ENCODE measurements at places on chromosomes 1 and 21.
A peak's percentile ranks its signal among the peaks of the same experiment; 100 is the strongest.

- no peak for DNase-seq
Measured at GRCh38 chr1:56187405-56187804, 392.0 kb downstream of the PLPP3 start.

DNA sequence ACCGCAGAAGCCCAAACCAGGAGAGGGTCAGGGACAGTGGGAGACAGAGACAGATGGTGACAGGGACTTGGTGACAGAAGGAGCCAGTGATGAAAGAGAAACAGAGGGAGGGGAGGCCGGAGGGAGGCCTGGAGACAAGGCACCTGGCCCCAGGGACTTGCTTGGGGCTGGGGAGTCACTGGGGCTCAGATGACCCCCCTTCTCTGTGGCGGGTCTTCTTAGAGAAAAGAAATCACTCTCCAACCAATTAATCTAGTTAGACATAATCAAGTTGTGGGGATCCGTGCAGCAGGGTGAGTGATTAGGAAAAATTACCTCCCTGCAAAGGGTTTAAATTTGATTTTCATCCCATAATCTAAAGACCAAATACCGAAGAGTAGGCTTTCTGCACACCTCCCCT lies 519.8 kb downstream of the PTPRU start:
- no peak for DNase-seq

- no peak for DNase-seq
Measured at GRCh38 chr1:94079080-94079940, 41.6 kb downstream of the ABCA4 start.

DNA sequence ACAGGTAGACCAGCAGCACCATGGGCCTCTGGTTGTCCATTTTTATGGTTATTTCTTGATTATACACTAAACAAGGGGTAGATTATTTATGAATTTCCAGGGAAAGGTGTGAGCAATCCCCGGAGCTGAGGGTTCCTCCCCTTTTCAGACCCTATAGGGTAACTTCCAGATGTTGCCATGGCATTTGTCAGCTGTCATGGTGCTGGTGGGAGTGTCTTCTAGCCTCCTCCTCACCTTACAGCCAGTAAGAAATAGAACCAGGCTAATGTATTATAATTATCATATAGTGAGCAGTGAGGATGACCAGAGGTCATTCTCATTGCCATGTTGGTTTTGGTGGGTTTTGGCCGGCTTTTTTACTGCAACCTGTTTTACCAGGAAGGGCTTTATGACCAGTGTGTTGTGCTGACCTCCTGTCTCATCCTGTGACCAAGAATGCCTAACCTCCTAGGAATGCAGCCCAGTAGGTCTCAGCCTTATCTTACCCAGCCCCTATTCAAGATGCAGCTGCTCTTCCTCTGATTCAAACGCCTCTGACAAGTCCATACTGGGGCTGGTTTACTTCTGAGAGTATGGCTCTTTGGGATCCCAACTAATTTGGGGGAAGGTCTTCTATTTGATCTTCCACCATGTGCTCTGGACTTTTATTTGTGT lies 13.5 kb upstream of the TINAGL1 start:
- no peak for DNase-seq

DNA sequence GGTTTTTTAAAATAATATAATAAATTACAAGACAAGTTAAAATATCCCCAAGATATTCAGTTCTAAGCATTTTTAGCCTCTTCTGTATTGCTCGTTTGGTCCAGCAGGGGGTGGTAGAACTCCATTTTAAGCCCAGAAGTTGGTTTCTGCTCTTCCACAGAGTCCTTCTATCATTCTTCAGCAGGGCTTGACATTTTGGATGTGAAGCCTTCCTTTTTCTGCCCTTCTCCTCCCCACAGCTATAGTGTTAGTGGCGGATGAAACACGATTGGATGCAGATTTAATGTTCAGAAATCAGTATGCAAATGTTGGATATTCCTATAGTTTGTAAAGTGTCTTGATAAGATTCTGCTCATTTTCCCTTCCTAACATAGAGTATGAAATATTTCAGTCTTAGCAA lies 1.4 kb downstream of the NCAM2 start:
- peak; percentile 56 for DNase-seq

DNA sequence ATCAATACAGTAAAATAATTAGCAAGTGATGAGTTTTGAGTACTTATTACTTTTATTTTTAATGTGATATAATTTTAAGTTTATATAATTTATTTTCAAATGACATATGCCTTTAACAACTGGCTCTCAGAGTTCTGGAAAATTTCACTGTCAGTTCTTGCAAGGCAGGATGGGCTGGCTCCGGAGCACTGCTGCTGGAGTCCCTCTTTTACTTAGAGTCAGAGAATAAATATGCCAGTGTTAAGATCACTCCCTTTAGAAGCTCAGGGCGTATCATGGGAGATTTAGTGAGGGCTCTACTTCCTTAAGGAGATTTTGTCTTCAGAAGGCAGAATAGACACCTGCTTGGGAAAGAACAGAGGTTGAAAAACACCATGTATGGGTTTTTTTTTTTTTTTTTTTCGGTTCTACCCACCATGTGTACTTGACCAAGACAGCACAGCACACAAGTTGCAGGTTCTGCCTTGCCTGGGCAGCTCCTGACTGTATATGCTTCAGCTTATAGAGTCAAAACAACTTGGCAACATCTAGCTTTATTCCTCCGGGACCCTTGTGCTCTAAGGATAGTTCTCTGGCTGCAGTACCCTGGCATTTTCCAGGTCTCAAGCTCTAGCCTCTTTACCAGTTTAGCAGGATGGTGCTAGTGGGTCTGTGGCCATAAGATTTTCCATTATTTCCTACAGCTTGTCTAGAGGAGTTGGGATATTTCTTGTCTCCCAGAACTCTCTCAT lies 29.7 kb upstream of the FMOD start:
- no peak for DNase-seq

GRCh38 chr1:34779526-34779925 lies 1.5 kb upstream of the GJB3 start:
- no peak for DNase-seq

DNA sequence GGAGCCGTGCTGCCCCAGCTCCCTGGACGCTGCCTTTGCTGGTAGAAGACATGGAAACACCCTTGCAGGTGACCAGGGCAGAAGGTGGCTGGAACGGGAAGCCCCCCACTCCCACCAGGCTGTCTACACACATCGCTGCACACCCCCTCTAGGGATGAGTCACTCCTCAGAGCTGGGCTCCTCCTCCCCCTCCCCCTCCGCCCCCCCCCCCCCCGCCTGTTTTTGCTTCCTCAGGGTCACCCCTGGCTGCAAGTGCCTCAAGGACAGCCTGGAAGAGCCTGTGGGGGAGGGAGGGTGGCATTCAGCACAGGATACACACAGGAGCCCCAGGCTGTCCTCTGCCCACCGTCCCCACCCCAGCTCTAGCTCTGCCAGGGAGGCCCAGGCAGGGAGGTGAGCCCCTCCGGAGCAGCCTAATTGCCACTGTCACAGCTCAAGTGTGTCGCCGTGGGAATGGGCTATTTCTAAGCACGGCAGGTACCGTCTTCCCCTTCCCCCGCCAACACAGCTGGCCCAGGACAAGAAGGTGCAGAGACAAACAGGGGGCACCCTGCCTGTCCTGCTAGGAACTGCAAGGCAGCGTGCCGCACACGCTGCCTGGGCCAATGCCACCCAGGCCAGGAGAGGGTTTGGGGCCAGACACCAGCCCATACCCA lies 2.5 kb downstream of the FNDC10 start:
- DNase-seq: no peak

- no peak for DNase-seq
Measured at GRCh38 chr1:21813542-21813941, 1.5 kb downstream of the LDLRAD2 start.

GRCh38 chr1:33762962-33763361 lies 100.9 kb upstream of the HMGB4 start:
- no peak for DNase-seq

DNA sequence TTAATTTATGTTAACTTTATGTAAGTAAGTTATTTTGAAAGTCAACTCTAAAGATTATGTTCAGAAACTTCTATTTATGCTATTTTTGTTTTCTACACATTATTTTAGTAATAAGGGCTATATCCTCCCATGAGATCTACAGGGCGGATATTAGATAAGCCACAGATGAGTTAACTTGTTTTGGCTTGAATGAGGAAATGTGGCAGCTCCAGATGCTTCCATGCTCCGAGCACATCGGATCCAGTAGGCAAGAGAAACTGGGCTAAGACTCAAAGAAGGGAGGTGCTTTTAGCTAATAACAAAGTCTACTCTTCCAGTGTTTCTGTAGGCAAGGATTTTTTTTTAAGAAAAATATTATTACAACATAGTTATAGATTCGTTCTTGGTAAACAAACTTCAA lies 20.0 kb upstream of the LAMC1 start:
- no peak for DNase-seq

- no peak for DNase-seq
Measured at GRCh38 chr1:2829846-2830615, 28.5 kb upstream of the TTC34 start.

GRCh38 chr21:44368711-44369446 lies 15.5 kb downstream of the TRPM2 start:
- DNase-seq: peak; percentile 64

GRCh38 chr1:5955479-5955977 lies 36.7 kb downstream of the NPHP4 start:
- peak; percentile 56 for DNase-seq

DNA sequence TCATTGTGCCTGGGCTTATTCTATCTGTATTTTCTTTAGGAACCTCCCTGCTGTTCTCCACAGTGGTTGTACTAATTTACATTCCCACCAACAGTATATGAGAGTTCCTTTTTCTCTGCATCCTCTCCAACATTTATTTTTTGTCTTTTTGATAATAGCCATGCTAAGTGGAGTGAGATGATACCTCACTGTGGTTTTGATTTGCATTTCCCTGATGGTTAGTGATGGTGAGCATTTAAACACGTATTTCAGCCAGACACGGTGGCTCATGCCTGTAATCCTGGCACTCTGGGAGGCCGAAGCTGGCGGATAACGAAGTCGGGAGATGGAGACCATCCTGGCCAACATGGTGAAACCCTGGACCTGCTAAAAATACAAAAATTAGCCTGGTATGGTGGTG lies 57.9 kb downstream of the SLAMF6 start:
- DNase-seq: no peak

DNA sequence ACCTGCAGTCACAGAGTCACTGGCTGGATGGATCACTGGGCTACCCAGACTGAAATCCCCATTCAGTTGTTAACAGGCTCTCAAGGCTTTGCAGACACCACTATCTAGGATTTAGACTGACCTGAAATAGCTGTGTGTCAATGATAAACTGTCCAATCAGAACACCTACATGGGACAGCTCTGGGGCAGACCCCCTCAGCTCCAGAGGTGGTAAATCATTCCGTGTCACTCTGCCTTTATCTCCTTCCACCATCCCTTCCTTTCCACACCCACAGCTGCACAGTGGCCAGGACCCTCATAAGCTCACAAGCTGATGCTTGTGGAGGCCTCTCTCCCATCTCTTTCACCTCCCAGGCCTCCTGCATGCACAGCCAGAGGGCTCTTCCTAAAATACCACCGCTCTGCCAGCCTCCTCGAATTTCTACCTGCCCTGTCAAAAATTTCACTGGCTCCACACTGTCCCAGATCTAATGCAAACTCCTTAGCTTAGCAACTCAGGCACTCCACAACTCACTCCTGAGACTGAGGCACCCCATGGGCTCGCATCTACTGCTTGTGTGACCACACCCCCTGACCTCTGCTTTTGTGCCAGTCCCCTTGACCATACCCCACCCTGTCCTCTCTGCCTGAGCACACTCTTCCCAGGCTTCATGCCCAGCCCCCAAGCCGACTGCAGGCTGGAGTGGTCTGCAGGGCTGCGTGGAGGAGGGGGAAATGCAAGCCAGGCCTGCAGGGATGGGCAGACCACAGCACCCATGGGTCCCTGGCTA lies 5.8 kb downstream of the CAPZB start:
- DNase-seq: no peak

DNA sequence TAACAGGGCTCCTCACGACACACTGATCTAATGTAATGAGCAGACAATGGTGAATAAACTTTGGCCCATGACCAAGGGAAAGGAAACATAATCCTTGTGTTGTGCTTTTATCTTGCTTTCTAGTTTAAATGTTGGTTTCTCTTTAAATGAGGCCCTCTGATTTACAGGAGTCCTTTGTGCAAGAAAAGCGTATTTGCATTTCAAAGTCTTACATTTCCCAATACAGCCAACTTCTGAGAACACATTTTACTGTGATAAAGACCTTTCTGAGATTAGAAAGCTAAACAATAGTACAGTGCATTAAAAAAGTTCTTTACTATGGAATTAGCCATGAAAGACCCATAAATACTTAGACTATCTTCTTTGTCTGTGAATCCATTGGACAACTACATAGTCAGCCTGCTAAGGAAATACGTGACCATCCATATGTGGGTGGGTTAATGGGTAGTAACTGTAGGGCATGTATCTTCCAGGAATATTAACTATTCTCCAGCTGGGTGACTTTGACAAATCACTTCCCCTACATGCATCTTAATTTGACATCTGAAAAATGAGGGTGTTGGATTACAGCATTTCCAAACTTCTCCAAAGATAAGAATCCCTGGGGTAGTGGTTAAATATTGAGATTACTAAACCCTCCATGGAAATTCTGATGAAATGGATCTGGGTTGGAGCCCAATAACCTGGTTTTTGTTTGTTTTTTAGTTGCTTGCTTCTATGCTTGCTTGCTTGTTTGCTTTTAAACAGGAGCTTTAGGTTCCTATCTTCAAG lies 50.3 kb upstream of the USP1 start:
- no peak for DNase-seq

Measured in NCI-H345 (cell line).